ENCODE measurements at places on chromosomes 7 and 10.

GRCh38 chr7:79553811-79554555 is 100.5 kb upstream of the MAGI2 start:
- DNase-seq: no peak

GRCh38 chr10:83945982-83946718 is 193.2 kb upstream of the GHITM start:
- no peak for DNase-seq

DNA sequence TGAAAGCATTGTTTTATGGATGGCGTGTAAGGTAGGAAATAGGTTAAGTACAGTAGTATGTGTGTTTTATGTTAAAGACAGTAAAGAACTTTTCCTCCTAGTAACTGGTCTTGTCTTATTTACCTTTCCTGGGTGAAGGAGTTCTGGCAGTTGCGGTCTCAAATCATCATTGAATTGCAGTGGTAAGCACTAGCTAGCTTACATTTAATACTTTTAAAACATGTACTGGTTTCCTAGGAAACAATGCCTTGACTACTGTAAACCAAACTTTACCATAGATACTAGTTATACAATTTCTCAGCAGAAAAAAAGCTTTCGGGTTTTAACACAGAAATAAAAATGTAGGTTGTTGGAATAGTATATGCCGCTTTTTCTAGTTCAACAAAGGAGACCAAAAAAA is 37.7 kb downstream of the PRKG1 start:
- no peak for DNase-seq

DNA sequence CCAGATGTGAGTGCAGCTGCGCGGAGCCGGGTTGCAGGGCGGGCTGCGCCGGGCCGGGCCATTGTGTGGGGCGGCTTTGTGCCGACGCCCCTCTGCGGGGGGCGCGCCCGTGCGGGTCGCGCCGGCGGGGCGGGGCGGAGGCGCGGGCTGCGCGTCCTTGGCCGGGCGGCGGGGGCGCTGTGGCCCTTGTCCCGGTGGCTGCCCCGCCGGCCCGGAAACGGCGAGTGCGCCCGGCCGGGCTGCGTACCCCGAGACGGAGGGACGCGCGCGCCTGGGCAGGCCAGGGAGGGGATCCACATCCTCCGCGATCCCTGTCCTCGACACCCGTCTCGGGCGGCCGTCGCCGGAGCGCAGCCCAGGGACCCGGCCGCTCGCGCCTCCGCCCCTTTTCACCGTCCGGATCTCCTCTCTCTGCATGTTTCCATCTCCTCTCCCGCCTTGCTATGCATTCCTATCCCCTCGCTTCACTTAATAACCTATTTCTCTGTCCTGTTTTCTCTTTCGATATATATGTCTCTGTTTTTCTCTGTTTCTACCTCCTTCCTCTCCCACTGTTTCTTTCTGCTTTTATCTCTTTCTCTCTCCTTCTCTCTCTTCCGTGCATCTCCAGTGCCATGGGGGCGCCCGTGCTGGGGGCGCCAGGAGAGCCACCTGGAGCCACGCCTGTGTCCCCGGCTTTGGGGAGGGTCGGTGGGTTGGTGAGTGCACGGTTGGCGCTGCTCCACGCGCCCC is 765 bp downstream of the PFKFB3 start:
- no peak for DNase-seq

DNA sequence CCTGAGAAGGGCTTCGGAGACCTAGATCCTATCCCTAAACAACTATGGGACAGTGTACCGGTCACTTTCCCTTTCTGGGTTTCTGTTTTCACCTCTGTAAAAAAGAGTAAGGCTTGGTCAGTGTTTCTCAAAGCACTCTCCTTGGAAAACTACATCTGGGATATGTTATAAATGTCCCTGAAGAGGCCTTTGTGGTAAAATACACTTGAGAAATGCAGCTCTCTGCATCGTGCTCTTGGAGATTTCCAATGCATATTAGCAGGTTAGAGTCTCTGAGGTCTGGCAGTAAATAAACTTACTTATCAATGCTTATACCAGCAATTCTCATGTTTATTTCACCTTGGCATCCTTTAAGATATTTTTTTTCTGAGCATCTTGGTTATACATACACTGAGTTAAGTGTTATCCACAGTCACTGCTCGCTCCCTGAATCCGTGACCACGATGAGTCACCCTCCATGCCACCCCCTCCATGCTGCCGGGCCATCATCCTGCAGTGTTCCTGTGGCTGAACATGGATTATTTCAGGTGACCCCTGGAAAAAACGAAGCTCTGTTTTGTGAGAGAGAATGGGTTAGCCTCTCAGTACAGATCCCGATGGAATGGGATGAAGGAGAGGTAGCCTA is 3.3 kb upstream of the TBXAS1 start:
- no peak for DNase-seq

DNA sequence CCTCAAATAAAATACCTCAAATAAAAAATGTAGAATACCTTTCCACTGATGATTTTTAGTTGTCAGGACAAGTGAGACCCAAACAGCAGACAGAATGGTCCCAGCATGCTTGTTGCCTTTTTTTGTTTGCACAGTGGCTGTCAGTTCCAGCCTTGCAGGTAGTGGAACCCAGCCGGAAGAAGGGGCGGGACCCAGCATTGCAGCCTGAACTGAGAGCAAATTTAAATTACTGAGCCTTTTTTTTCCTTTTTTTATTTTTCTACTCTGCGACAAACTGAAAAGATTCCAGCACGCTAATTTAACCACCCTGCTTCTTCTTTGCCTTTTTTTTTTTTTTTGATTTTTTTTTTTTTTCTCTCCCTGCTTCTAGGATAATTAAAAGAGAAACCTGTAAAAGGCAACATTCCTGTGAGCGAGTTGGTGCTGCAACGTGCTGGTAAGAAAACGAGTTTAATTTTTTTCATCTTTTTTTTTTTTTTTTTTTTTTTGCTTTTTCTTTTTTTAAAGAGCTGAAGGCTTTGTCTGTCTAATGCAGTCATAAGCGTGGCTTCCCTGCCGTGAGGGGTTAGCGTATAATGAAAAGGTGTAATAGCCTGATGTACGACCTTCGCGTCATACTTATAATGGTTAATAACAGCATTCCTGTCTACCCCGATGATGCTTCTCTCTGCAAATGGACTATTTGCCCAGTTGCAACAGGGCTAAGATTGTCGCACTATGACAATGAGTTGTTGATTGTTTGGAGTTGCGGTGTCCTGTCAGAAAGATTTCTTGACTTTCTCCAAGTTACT is 555.3 kb upstream of the CELF2 start:
- no peak for DNase-seq

DNA sequence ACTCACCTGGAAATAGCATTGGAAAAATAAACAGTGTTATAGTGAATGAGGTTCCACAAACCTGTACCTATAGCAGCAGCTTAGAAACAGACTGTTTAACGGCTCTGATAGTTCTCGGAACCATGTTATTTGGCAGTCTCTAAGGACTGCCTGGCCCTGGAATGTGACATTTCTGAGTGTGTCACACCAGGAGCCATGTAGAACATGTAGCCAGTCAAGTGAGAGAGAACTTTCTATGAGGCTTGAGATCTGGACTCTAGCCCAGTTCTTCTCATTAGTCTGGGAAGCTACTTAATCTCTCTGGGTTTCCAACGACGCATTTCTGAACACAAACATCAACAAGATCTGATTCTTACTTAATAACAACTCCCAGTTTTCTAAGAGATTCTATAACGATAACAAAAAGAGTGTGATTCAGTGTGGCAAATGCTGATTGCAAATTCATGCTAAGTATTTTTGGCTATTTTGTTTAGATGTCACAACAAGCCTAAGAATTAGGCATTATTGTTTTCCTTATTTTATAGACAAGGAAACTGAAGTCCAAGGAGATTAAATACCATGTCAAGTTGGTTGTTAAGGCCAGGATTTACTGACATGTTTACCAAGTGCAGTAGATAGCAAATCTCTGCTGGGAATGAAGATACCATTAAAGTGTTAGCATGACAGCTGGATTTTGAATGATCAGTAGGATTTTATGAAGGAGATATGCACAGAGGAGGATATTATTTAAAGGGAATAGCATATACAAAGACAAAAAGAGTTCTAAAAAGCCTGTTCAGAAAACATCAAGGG is 47.2 kb downstream of the APBB1IP start:
- no peak for DNase-seq

GRCh38 chr10:21961847-21962246 is 41.7 kb downstream of the DNAJC1 start:
- no peak for DNase-seq

- peak; percentile 99 for DNase-seq
Measured at GRCh38 chr7:65373608-65374351, at the start of gene ZNF92. TSS of gene ZNF92 (plus strand) at chr7:65373855. CDS start at chr7:65373998, 143 bp downstream.

All from activated CD8-positive, alpha-beta T cell treated with anti-CD3 and anti-CD28 coated beads for 36 hours (primary cell).